ENCODE measurements at places on chromosomes 7 and 10.
A peak's percentile ranks its signal among the peaks of the same experiment; 100 is the strongest.

DNA sequence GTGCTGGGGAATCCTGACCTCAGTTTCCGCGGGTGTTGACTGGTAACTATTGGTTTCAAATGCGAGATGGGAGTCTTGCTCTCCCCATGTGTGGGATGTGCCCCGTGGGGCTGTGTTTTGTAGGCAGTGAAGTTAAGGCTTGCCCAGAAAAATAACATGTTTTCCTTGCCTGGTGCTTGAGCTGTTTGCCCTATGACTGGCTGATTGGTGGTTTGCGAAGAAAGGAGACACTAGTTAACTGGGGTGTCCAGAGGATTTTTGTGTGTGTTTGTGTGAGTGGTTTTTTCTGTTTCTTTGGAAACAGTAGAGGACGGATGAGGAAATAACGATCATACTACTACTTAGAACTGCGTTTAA, 61.9 kb downstream of the CREB5 start:
- DNase-seq = no peak

DNA sequence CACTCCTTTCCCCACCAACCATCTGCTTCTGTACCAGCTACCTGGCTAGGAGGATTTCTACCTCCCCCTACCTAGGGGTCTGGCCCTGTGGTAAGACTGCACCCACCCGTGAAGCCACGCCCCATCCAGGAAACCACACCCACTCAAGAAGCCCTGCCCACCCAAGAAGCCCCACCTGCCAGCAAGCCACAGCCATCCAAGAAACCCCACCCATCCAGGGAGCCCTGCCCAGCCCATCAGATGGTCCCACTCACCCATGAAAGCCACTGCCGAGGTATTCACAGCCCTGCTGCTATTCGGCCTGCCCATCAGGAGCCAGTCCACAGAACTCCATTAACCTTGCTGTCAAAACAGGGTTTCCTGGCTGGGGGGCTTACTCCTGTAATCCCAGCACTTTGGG, 15.6 kb upstream of the MUC3A start:
- no peak for DNase-seq

DNA sequence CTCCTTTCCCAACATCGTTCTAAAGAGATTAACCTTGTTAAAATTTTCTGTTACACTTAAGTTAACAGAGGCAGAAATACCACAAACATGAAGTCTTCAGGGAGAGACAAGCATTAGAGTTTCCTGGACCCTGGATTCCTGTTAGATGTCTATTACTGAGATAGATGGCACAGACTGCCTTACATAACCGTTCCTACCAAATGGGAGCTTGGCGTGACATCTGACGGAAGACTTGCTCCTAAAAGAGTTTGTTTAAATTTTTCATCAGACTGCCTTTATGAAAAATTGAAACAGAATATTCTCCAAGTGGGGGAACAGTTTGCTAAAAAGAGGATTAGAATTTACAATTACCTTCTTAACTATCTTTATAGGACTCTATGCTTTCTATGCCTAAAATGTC, 22.7 kb downstream of the ANK3 start:
- DNase-seq = no peak

GRCh38 chr10:32210306-32211045, 136.5 kb downstream of the EPC1 start:
- DNase-seq = no peak

DNA sequence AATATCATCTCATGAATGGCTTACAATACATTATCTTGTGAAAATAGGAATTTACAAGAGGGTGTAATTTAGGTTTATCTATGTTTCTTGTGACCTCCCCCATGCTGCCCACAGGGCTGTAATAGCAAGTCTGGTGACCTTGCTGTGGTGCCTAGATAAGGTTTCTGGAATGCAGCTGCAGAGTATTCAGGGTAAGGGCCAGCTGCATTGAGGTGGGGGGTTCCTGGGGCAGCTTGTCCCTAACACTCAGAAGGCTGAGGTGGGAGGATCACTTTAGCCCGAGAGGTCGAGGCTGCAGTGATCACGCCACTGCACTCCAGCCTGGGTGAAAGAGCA, 5.3 kb upstream of the DHTKD1 start:
- DNase-seq = no peak

- no peak for DNase-seq
These were observed 31.7 kb downstream of the GPR22 start for GRCh38 chr7:107501593-107501992.

- no peak for DNase-seq
These were observed 41.1 kb upstream of the PPP1R3A start for GRCh38 chr7:113959910-113960309.

DNA sequence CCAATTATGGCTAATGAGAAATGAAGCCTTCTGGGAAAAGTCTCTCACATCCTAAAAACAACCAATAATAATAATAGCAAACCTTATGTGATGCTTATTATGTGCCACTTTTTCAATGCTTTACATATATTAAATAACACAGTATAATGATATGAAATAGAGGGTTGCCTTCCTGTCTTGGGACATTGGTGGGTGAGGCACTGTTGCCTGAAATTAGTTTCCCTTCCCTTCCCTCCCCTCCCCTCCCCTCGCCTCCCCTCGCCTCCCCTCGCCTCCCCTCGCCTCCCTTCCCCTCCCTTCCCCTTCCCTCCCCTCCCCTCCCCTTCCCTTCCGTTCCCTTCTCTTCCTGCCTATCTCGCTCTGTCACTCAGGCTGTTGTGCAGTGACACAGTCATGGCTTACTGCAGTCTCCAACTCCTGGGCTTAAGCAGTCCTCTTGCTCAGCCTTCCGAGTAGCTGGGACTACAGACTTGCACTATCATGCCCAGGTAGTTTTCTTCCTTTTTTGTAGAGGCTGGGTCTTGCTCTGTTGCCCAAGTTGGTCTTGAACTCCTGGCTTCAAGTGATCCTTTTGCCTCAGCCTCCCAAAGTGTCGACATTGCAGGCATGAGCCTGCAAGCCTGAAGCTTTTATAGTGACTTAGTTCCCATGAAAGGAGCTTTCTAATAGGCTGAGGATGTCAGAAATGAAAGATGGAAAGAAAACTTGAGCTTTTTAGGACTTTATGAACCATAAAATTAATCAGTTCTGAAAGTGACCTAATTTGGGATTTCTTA, 47.9 kb downstream of the PHTF2 start:
- no peak for DNase-seq

GRCh38 chr7:123552641-123553040, 5.0 kb downstream of the NDUFA5 start:
- no peak for DNase-seq

- DNase-seq = no peak
These were observed 4.0 kb upstream of the VIPR2 start for GRCh38 chr7:159148430-159149395.

GRCh38 chr7:141946796-141947195, at the start of gene CLEC5A:
CLEC5A (minus strand) TSS chr7:141946974; CDS start chr7:141946292, 682 bp downstream.
- no peak for DNase-seq

GRCh38 chr7:91569728-91570457, 305.7 kb downstream of the FZD1 start:
- DNase-seq = no peak

GRCh38 chr7:55733241-55734140, 129.1 kb downstream of the SEPTIN14 start:
- DNase-seq = no peak

DNA sequence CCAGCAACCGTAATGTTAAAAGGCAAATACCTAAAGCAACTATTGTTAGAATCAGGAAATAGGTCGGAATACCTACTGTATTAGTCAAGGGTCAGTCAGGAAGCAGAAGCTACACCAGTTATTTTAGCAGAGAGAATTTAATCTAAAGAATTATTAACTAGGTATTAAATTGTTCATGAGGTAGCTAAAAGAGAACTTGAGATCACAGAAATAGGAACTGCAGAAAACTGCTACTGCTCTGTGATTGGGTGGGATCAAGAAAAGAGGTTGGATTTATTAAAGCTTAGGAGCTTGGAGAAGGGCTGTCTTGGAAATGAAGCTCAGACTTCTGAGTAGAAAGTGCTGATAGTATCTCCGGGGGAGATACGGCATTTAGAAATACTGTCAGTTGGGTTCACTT, 20.0 kb upstream of the ZNF438 start:
- DNase-seq = no peak

GRCh38 chr7:102390697-102391484, 5.3 kb upstream of the PRKRIP1 start:
- peak; percentile 82 for DNase-seq

DNA sequence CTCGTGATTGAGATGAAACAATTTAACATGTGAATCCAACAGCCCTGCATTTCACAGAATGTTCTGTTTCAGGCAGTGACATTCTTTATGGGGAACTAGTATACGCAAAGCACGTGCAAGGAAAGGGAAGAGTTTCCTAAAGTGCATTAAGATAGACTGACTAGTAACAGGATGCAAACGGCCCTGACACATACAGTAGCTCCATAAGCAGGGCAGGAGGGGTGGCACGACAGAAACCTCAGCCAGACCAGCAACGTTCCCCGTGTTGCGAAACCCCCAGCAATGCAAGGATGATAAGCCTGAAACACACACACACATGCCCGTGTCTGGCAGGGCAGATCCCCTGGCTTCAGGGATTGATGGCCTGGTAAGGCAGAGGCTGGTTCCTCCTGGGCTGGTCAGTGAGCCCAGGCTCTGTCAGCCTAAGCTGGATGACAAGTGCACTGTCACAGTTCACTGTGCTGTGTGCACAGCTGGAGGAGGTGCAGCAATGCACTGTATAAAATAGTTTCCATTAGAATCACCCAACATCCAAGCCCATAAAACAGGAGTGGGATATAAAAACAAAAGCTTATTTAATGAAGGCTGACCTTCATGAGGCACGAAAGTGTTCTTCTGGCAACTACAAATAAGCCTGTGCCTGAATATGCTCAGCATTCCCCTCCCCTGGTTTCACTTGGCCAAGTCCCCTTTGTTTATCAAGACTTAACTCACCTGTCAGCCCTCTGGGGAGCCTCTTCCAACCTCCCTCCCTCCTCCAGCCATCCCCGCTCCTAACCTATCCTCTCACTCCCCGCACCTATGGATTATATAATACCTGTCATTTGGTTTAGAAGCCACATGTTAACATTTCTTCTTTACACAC, 88.8 kb downstream of the GSAP start:
- DNase-seq = no peak

DNA sequence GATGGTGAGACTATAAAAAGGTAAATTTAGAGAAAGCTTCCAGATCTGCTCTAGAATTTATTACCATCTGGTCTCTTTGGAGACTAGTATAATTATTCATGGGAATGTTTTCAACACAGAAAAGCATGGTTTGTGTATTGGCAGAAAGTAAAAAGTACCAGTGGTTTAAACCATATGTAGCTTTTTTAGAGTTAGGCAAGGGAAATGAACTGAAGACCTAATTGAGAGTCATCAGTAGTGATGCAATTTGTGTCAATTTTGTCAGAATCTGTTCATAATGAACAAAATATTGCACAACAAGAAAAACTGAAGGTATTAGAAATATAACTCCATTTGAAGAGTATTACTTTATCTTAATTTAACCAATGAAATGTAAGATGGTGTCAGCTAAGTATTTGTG, 181.4 kb downstream of the ADK start:
- no peak for DNase-seq

DNA sequence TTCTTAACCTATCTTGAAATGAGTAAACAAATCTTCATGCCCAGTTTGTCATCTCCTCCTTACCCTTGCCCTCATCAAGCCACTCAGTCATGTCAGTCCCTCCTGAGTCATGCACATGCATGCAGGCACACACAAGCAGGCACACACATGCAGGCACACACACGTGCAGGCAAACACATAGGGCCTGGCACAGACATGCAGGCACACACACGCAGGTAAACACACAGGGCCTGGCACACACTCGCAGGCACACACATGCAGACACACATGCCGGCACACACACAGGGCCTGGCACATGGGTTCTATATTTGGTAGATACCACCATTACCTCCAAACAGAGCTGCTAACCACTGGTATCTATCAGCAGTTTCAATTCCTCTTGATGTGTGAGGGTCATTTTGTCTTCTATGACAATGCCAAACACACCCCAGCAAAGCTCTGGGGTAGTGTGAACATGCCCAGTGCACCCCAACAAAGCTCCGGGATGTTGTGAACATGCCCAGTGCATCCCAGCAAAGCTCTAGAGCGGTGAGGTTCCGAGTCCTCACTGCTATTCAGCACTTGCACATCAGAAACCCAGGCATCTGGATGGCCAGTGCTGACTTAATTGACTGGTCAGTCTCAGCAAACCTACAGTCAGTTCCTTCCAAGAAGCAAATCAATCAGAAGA, 563.8 kb downstream of the PTPRN2 start:
- DNase-seq = no peak

- no peak for DNase-seq
These were observed 58.3 kb downstream of the SLC39A12 start for GRCh38 chr10:18010050-18010449.

- no peak for DNase-seq
These were observed 22.8 kb downstream of the HEPACAM2 start for GRCh38 chr7:93203496-93203895.

DNA sequence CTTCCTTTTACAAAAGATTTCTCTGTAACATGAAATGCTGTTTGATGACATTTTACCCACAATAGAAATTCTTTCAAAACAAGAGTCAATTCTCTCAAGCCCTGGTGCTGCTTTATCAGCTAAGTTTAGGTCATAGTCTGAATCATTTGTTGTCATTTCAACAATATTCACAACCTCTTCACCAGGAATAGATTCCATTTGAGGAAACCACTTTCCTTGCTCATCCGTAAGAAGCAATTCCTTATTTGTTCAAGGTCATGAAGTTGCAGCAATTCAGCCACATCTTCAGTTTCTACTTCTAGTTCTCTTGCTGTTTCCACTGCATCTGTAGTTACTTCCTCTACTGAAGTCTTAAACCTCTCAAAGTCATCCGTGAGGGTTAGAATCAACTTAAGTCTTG, 315.3 kb downstream of the TYW1 start:
- DNase-seq = no peak

DNA sequence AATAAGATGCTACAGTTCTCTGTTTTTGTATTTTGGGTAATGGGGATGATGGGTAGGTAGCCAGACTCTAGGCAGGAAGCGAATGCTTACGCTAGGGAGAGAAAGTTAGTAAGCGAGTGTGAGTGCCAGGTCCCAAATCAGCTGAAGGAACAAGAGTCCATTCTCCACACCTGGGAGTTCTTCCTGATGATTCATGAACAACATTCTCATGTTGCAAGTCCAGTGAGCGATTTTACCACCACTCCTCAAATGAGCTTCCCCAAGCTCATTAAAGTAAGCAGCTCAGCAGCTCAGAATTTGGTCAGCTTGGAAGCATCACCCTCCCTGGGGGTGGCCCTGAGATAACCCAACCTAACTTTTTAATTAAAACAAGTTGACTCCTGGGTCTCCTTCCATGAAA, 27.3 kb downstream of the SH3PXD2A start:
- no peak for DNase-seq

- DNase-seq = no peak
These were observed 32.9 kb upstream of the ZC3HAV1L start for GRCh38 chr7:139068544-139069399.

DNA sequence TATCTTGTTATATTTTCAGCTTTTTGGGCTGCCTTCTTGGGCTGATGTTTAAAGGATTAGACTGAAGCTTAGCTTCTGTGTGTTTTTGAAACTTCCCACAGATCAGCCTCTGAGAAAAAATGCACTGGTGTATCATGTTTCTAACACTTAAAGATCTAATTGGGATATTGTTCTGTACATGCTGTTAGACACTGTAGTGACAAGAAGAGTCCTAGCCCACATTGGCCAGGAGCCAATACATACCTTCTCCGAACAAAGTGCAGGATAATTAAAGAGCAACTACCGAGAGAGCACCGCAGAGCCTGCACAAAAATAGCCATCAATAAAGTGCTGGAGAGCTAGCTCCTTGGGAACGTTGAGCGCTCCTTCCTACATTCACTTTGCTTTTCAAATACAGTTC, 289.4 kb upstream of the SP8 start:
- DNase-seq = no peak

All from head of caudate nucleus (tissue), 42 donors.